NCI-H1417 (cell line): ENCODE measurements at places on chromosomes 3 and 15.

DNA sequence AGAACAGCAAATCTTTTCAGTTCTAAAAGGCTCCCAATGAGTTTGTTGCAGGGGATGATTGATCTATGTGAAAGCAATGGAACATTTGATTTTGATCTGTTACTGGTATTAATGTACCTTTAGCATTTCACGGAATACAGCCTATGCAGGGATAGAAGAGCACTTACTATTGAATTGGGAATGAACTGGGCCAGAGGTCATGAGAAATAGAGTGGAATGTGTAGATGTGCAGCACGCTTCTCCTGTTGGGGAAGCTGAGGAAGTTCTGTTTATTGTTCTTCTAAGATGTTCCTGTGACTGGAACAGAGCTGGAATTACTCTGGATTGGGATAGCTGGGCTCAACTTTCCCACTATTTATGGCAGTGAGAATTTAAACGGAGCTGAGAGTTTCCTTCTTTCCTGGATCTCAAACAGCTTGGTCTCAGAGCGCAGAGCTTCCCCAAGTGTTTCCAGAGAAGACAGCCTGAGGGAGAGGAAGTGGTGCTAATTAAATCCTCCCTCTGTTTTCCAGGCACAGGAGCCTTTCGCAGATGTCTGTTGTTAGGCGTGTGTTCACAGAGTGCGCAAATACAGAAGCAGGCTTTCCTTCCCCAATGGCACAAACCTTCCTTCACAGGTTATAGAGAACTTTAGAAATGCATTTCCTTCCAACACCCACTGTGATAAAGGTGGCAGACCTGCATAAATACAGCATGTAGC, 32.5 kb downstream of the TPRG1 start:
- DNase-seq: peak; percentile 45

GRCh38 chr3:89644716-89645115, 537.3 kb downstream of the EPHA3 start:
- no peak for DNase-seq

DNA sequence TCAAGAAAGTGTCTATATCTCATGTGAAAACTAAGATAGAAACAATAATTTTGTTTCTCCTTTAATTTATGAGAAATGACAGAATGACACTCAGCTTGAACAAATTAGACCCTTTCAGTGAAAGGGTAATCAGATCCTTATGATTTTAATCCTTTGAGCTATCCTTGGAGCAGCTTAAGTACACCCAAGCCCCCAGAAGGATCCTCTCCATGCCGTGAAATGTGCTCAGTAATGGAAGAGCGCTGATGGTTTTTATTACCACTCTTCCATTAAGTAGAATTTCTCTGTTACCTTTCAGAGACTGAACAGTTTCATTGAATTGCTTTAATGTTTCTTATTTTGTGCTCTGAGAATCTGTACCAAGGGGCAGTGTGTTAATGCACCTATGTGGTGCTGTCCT, 54.3 kb downstream of the HMG20A start:
- peak; percentile 67 for DNase-seq

DNA sequence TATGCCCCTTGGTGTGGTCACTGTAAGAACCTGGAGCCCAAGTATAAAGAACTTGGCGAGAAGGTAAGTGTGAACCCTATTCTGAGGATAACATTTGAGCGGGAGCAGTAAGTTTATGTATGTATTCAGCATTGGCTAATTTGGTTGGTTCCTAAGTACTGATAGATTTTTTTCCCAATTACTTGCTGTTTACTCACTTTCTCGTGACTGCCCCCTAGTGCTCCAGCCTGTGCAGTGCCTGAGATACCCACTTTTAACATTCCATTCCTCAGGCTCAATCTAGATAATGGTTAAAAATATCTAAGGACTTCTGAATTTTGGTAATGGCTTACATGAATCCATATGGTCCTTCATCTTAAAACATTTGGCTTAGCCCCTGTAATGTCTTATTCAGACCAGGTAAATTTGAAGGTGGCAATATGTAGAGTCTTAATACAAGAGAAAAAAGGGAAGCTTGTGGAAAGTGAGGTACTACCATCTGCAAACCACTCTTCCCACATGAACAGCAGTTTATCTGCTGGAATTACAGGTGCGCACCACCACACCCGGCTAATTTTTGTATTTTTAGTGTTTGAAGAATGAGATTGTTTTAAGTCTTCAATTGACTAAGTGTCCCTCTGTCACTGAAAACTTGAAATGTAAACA, 7.1 kb downstream of the ELL3 start:
- DNase-seq: peak; percentile 14

DNA sequence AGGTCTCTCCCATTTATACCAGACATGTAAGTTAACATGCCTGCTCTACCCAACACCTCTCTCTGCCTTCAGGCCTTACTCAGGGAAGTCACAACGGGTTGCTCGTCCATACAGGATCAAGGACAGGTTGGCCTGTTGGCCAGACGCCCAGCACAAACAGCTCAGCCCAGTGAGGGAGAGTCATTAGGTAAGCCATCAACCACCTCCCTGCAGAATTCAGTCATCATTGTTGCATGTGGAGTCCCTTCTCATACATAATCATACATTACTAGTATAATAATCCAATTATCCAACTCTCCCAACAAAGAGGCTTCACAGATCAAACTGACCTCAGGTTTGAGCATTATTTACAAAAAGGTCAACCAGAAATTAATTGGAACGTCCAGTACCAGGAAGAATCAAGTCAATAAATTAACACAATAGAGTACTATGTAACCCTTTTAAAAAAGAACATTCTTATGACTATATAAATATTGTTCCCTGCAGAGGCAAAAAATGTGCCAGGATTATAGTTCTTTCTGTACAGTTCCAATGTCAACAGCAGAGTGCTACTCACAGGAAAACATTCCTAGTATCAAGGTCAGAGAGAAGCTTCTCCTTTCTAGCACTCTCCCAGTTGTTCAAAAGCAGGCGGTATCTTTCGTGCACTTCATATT, 33.2 kb downstream of the HOMER2 start:
- peak; percentile 91 for DNase-seq

DNA sequence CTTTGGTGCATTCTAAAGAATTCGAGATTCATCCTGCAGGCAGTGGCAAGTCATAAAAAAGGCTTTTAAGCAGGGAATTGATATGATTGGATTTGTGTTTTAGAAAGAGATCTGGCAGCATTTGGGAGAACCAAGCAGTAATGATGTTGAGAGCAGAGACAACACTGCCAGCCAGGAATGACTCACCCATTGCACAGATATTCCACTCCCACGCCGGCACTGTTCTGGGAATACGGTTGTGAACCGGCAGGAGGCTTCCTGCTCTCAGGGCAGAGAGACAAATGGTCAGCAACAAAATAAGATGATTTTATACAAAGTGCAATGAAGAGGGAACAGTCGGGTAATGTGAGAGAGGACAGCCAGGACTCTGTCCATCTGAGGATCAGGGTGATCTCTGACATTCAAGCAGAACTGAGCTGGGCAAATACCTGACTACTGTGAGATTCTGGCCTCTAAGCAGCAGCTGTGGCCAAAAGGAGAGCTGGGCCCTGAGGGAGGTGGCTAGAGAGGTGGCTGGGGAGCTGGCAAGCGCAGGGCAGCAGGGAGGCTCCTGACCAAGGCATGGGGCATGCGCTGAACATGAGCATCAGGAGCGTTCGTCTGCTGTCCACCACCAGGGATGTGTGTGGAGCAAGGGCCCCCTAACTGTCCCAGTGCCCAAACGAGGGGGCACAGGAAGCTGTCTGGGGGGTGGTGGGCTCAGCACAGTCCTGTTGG, 56.1 kb upstream of the PLXNA1 start:
- no peak for DNase-seq

DNA sequence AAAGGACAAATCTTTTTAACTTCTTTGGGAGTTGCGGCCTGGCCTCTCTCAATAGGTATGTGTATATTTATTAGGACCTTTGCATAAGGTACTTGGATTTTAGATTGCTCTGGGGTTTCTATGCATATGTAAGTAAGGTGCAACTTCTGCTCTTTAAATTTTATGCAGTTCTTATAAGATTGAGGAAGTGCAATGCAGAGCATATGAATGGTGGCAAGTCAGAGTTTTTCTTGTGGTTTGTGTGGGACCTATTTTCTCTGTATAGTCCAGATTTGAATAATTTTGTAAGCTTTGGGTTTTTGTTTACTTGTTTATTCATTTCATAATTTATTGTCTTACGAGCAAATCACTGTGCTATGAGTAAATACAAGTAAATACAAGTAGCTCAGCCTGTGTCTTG, 101.5 kb downstream of the ATG7 start:
- no peak for DNase-seq
